Stimulated activated CD8-positive, alpha-beta memory T cell treated with anti-CD3 and anti-CD28 coated beads, Interleukin-4, amount 100 ng/mL, for 4 hours (primary cell): ENCODE measurements at places on chromosomes 5 and 9.

- DNase-seq, result no peak
These were observed 11.2 kb upstream of the JAK2 start for GRCh38 chr9:4973902-4974301.

GRCh38 chr9:26535151-26535550 is 357.5 kb downstream of the CAAP1 start:
- no peak for DNase-seq

DNA sequence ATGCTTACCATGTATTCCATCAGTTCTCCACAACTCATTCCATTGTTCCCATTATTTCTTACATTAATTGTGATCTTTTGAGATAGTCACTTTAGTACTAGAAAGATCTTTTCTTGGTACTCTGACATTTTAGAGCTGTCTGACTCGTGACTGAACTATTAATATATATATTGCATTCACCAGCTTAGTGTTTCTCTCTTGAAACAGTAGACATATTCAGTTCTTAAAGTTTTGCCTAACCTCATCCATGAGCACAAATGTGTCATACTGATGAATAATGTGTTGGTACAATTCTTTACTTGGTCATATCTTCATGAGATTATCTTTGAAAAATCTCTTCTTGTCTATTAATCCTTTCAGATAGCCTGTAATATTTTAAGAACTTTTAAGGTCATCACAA is 74.3 kb downstream of the NLN start:
- no peak for DNase-seq

DNA sequence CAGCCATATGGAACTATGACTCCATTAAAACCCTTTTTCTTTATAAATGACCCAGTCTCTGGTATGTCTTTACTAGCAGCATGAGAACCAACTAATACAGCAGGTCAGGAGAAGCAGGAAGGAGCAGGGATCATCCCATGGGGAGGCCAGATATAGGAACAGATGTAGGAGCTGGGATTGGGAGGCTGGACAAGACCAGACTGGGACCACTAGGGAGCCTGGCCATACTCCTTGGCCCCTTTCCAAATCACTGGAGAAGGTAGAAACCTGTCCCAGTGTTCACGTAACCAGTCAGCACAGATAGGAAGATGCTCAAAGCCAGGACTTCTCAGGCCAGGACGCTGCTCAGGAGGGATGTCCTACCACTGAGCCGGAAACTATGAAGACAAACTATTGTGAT is 95.5 kb downstream of the LMX1B start:
- no peak for DNase-seq

DNA sequence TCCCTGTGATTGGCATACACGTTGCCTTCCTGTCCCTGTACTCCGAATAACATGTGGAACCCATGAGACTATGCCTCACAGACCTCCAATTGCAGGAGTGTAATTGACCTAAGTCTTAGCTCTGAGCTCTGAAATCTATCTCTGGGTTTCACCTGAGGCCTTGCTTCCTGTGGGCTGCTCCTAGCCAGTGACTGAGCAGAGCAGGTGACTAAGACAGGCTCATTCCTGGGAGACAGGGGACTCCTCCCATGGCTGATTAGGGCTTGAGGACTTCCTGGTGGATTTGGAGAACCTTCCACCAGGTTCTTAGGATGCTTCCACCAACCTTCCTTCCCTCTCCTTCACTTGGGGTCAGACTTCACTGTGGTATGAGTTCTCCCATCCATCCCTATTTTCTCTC is 22.3 kb upstream of the MIER3 start:
- no peak for DNase-seq

GRCh38 chr5:53590759-53591158 is 30.3 kb downstream of the NDUFS4 start:
- no peak for DNase-seq

DNA sequence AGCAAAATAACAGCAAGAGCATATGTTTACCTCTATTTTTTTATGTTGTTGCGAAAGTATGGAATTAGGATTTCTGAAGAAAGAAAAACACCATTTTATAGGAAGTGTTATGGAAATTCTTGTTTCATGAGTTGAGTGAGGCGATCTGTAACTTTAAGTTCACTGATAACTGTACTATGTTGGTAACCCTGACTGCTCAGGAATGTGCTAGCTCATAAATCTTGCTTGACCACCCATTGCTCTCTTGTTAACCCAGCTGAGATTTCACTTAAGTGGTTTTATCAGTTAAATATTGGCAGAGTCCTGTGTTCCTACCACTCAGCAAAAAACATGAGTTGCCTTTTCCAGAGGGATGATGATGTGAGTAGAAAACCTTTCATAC is 91.1 kb upstream of the STARD4 start:
- no peak for DNase-seq

- no peak for DNase-seq
These were observed 105.5 kb upstream of the PRLR start for GRCh38 chr5:35335752-35336151.

GRCh38 chr5:3103262-3103811 is 351.9 kb upstream of the IRX2 start:
- no peak for DNase-seq

GRCh38 chr9:133201424-133202144 is 7.5 kb downstream of the OBP2B start:
- no peak for DNase-seq

DNA sequence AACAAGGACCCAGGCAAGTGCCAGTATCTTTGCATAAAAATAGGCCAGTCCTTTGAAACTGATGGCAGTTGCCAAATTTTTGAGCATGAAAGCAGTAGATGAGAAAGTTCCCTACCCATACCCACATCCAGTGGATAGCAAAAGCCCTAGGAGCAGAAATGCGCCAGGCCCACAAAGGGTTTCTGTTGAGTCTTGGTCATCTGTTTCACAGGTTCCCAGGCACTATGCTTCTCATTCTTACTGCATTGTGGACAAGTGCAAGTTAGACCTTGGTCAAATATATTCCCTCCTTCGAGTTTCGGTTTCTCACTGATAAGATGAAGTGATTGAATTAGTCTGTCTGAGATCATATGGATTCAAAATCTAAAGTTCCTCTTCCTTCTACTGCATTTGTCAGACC is 152.3 kb downstream of the NR3C1 start:
- DNase-seq, result no peak

DNA sequence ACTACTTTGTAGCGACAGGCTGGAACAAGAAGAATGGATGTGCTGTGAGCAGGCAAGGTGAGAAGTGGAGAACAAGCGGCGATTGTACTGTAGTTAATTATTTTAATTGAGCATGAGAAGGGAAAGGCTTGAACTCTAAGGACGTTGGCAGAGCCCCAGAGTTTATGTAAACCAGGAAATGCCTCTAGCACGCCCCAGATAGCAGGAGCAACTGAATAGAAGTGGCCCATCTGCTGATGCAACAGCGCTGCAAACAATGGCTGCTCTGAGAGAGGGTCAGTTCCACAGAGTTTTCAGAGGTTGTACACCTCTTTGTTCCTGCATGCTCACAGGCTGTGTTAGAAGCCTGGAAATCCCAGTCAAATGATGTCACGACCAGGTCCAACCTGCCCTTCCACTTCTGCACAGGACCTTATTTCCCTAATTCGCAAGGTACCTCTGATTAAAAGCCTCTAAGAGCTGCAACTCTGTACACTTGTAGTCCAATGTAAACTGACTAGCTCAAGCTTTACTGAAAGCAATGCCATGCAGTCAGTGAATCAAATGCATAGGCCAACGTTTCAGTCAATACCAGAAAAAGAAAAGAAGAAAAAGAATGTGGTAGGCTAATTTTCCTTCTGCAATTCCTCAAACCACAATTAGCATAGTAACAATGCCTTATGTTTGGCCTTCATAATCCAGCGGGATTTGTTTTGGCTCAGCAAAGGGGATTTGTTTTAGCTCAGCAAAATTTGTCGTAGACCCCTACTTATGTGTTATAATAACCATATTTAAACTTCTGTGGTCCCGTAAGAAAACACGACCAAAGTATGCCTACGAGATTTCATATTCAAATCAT is 119.6 kb upstream of the RETREG1 start:
- no peak for DNase-seq

DNA sequence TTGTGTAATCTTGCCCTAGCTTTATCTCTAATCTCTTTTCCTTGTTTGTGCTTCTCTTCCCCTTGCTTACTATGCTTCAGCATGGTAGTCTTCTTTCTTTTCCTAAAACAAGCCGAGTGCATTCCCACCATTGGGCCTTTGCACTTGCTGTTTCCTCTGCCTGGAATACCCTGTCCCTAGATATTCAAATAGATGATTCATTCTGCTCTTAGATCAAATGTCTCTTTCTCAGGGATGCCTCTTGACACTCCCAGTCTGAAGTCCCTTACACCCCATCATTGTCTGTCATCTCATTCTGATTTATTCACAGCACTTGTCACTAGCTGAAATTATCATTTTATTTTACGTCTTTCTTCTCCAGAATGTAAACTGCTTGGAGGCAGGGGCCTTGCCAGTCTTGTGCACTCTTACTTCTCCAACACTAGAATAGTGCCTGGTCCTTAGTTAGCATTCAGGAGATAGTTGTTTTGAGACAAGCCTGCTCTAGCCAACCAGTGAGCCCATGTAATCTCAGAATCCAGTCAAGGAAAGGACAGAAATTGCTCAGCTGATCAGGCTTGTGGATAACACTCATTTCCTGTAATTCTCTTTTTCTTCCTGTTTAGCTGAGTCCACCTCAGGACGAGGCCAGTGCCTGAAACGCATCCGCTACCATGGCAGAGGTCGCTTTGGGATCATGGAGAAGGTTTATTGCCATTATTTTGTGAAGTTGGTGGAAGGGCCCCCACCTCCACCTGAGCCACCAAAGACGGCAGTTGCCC is 25.4 kb downstream of the MRPL22 start:
- DNase-seq, result no peak

DNA sequence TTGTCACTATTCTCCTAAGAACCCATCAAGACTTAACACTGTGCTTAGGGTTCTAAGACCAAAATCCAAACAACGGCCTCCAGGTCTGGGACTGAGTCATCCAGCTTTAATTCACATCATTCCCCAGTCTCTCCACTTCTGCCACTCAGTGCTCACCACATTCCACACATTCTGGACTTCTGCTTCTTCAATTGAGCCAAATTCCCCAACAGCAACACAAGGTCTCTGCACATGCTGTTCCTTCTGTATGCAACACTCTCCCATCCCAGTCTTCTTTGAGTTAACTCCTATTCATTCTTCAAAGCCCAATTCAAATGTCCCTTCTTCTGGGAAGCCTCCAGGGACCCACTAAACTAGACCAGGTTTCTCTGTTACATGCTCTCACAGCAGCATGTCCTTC is 97.8 kb downstream of the GPR21 start:
- no peak for DNase-seq

- no peak for DNase-seq
These were observed 7.5 kb upstream of the PHYHD1 start for GRCh38 chr9:128913048-128913900.

GRCh38 chr5:137703565-137703964 is 32.3 kb downstream of the KLHL3 start:
- DNase-seq, result no peak
